Stimulated activated CD4-positive, alpha-beta T cell treated with anti-CD3 and anti-CD28 coated beads, Interleukin-1b, Interleukin-23, amount 100 ng/mL, for 1 hour (primary cell): ENCODE measurements at places on chromosomes 1 and 21.

GRCh38 chr1:152878042-152878441 lies at the start of gene SMCP:
SMCP (plus strand) TSS chr1:152878322; CDS start chr1:152884423, 6,101 bp downstream.
- DNase-seq, result no peak

DNA sequence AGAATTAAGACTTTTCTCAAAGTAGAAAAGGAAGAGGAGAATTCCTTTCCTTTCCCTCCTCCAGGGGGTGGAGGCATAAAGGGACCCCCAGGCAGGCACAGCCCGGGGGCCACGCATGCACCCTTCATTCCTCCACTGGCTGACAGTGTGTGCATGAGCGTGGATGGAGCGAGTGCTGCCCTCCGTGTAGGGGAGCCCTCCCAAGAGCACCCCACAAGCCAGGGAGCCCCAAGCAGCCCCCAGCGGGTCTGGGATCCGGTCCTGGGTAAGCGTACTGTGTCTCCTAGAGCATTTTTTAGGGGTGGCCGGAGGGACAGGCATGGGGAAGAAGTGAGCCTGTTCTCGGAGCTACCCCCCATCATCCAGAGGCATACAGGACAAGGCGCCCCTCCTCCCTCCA lies 120.5 kb downstream of the SIK1 start:
- DNase-seq, result no peak

DNA sequence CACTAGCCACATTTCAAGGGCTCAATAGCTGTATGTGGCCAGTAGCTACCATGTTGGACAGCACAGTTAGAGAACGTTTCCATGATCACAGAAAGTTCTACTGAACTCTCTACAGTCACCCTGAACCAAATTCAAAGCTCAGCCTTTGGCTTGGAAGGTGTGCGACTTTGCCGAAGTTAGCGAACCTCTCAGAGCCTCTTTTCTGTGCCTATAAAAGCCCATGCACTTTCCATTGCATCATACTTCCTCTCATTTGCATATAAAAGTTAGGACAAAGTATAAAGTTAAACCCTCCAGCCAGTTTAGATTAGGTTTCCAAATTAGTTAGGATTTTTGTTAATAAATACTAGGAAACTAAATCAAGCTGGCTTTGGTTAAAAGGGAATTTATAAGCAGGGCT lies 4.7 kb upstream of the SLC1A7 start:
- no peak for DNase-seq

- DNase-seq, result no peak
These were observed 253.2 kb downstream of the TOMM20 start for GRCh38 chr1:234875328-234875952.

DNA sequence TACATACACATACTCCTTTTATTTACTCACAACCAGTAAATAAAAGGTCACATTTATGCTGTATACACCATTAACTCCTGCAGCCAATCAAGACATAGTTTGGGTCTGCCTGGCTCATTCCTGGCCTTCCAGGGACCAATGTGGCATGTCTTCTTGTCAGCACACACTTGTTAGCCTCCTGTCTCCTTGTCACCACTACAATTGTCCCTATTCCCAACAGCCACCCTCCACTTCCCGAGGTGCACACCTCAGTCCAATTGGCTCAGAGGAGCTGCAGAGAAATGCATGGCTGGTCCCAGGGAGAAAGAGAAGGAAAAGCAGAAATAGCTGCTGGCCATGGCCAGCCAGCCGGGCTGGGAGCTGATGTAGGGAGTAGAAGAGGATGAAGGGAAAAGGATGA lies 116.9 kb downstream of the PLXNA2 start:
- no peak for DNase-seq

DNA sequence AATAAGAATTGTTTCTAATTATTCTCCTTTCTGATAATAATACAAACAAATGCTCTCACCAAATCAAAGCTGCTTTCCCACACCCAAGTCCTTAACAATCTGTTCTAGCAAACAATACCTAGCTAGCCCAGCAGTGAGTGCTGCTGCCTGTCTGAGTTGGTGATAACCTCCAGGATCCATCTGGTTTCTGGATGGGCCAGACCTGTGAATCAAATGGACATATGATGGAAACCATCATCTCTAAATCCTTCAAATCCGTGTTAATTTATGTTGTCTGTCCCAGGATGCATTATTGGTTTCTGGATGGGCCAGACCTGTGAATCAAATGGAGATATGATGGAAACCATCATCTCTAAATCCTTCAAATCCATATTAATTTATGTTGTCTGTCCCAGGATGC lies 1230.0 kb downstream of the AMY1C start:
- DNase-seq, result no peak

- no peak for DNase-seq
These were observed 12.7 kb downstream of the PAFAH2 start for GRCh38 chr1:25985171-25985570.

- DNase-seq, result no peak
These were observed 30.5 kb downstream of the LEMD1 start for GRCh38 chr1:205391386-205391785.

DNA sequence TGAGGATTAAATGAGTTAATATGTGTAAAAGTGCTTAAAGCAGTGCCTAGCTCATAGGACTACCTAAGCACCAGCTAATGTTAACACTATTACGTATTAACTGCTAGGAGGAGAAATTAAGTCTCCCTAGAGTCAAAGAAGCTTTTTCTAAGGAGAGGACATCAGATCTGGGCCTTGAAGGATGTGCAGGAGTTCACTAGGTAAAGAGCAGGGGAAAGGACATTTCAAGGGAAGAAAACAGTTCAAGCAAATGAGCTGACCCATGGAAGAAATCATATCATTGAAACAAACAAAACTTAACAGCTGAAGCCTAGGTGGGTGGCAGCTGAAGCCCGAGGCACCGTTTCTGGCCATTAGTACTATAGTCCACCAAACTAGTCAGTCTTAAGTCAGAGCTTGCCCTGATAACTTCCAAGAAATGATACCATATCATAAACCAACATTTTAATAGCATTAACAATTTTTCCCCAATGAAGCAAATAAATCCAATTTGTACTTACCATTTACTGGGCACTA lies 46.7 kb downstream of the TRIT1 start:
- no peak for DNase-seq

DNA sequence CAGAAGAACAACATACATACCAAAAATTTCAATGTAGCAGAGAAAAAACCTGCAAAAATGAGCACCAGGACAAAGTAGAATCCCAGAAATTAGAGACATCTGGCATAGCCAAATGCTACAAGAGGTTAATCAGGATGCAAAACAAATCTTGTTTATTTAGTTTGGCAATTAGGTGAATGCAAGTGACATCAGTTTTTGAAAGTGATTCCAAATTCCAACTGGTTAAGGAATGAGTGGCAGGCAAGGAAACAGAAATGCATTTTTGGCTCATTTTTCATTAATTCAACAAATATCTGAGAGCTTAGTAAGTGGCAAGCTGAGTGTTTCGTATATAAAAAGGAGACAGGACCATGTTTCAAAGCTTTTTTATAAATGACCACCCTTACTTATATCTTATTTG lies 21.3 kb downstream of the SCAF4 start:
- DNase-seq, result no peak

DNA sequence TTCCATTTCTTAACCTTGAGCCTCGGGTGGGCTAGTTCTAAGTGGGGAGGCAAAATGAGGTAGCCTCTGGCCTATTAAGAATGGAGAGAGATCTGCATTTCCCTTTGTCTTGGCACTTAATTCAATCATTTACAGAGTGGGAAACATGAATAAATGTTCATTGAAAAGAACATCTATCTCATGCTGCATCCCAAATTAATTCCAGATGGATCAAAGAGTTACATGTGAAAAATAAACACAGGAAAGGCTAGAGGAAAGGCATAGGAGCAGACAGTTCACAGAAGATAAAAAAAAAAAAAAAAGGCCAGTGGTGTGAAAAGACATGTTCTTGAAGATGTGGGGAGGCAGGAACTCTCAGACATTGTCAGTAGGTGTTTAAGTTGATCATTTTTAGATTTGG lies 35.7 kb upstream of the EPS8L3 start:
- DNase-seq, result no peak

DNA sequence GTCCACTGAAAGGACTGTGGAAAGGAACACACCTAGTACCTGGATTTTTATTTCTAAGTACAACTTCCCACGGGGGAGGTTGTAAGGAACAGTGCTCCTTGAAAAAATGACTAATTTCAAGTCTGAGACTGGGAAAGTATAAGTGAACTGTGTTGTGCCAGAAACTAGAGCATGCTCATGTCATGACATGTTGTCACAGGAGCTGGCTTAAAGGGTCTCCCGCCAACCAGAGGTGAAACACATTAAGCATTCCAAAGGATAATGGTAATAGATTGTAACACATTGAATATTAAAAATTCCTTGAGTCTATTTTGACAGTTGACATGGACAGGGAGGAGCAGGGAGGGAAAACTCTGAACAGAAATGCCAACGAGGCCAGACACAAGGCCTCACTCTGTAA lies 6.3 kb downstream of the ATP2B4 start:
- no peak for DNase-seq

DNA sequence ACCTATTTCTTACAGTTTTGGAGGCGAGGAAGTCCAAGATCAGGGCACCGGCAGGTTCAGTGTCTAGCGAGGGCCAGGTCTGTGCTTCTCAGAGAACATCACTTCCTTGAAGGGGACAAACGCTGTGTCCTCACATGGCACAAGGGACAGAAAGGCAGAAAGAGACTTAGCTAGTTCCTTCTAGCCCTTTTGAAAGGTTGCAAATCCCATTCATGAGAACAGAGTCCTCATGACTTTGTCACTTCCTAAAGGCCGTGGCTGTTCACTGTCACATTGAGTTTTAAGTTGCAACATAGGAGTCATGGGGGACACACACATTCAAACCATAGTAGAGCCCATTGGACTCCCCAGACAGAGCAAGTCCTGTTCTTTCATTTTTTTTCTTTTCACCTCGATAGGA lies 27.4 kb downstream of the PER3 start:
- no peak for DNase-seq

GRCh38 chr1:182278144-182279054 lies 113.2 kb downstream of the GLUL start:
- DNase-seq, result no peak

GRCh38 chr1:203308328-203308922 lies 3.1 kb downstream of the BTG2 start:
- DNase-seq, result no peak

- no peak for DNase-seq
These were observed 12.9 kb downstream of the TSPAN2 start for GRCh38 chr1:115076384-115076915.

DNA sequence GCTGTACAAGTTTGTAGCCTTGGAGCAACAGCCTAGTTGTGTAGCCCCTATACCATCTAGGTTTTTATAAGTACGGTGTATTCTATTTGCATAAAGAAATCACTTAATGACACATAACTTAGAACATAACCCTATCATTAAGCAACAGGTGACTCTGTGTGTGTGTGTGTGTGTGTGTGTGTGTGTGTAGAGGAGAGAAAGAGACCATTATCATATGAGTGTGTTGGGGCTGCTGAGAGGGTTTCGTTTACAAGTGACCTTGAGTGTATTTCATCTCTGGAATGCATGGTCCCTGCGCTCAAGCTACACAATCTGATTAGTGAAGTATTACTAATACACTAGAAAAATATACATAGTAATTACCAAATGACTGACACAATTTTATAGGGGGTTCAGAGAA lies 115.1 kb downstream of the RABGAP1L start:
- DNase-seq, result no peak

GRCh38 chr1:63866084-63866483 lies 92.3 kb downstream of the ROR1 start:
- DNase-seq, result no peak

- no peak for DNase-seq
These were observed 1.3 kb upstream of the NRIP1 start for GRCh38 chr21:15066123-15066575.

DNA sequence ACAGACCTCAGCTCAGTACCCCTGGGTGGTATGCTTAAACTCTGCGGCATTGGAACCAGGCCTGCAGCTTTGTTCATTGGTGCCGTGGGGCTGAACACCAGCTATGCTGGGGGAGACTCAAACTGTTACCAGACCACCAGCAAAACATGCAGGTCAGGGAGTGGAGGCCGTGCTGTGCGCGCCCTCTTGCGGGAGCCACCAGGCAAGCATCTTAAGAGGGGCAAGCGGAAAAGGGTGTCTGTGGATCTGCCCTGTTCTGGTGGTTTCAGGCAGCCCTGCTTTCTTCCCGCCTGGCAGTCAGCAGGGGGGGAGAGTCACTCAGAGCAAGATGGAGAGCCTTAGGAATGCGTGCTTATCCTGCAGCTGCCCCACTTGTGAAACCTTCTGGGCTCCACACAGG lies 276.9 kb upstream of the ZRANB2 start:
- DNase-seq, result no peak

GRCh38 chr1:40264354-40264781 lies 6.3 kb downstream of the ZMPSTE24 start:
- DNase-seq, result no peak

GRCh38 chr1:70963374-70963773 lies 84.2 kb downstream of the PTGER3 start:
- DNase-seq, result no peak

- DNase-seq, result no peak
These were observed 3.7 kb upstream of the CAPN8 start for GRCh38 chr1:223669003-223669795.

- no peak for DNase-seq
These were observed 1.2 kb downstream of the ABCB10 start for GRCh38 chr1:229557200-229557850.

DNA sequence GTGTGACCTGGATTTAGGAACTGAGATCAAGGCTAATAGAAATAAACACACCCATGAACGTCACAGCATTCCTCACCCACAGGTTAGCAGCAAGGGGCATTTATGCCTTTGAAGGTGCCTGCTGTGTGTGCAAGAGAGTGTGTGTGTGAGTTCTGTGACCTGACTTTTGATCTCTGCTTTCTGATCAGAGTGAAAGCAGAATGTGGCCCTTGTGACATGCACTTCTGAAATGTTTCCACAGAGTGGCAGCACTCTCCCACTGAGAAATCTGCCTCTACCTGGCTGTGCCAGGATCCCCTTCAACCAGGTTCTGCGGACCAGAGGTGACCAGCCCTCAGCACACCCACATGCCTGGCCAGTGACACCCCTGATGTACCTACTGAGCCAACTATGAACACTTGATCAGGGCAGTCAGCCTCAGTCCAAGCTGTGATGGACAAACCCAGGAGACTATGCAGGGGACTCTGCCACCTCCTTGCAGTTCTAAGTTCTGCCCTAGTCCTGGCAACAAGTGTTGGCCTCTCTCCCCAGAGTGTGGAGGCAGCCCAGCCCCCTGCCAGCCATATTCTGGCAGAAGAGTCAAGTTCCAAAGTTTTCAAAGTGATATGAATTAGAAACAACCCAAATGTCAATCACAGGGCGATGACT lies 41.0 kb downstream of the RXRG start:
- DNase-seq, result no peak

DNA sequence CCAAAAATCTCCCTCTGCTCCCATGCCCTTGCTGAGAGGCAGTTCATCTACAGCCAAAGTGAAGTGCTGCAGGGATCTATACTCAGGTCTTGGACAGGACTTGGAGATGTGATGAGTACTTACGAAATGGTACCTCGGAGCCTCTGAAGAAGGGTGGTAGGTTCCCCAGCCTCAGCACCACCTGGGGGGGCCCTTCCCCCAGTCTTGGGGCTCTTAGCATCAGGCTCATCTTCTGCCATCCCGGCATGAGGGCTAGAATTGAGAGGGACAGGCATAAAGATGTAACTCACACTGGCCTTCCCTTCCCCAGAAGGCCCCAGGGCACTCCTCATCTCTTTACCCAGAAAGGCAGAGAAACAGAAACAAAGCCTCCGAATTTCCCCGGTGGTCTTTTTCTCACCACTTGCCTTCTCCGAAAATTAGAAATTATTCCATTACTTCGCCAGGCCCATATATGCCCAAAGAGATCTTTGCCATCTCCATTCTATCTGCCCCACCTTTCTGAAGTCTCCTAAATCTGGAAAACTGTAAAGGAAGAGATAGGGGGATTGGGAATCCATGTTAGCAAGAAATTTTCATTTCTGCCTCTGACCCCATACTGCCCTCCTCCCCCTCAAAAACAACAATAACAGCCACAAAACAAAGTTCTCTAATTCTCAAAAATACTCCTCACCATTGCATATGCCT lies 827 bp downstream of the RFX5 start:
- DNase-seq, result no peak
